Naive thymus-derived CD8-positive, alpha-beta T cell (primary cell): ENCODE measurements at places on chromosomes 12 and 14.

- DNase-seq = peak; percentile 63
Observed at GRCh38 chr12:67161322-67161918, 107.7 kb upstream of the CAND1 start.

- no peak for DNase-seq
Observed at GRCh38 chr12:55041345-55042055, 21.7 kb downstream of the NEUROD4 start.

- no peak for DNase-seq
Observed at GRCh38 chr12:47317175-47317915, 237.6 kb upstream of the AMIGO2 start.

DNA sequence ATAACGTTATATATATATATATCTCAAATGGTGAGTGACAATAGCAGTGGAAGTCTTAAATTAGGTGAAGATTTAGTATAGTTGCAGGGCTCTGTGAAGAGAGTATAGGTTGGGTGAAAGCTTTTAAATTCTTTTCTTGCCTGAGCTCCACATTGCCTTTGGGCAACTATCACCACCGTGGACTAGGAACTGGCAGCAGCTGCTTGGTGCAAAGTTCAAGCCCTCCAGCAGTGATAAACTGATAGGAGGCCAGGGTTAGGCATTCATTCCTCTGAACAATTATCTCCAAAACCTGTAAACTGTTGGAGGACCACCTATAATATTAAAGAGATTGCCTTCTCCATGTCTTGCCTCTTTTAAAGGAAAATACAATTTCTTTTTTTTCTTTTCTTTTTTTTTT, 91.2 kb upstream of the ATXN7L3B start:
- DNase-seq = no peak

DNA sequence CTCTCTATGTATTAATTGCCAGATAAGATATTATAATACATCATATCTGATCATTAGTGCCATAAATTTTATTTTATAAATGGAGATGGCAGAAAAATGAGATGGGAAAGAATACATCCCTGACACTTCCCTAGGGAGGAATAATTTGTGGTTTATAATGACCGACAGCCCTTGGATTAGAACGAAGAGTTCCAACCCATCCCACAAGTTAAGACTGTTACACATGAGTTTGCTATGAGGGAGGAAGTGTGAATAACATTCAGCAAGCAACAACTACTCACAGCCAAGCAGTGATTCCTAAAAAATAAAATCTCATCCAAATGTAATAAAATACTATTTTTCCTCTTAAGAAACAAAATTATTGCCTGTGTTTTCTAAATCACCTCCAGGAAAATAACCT, 299.0 kb downstream of the CCDC91 start:
- no peak for DNase-seq

- DNase-seq = no peak
Observed at GRCh38 chr14:74239848-74240793, 872 bp downstream of the VSX2 start.

- no peak for DNase-seq
Observed at GRCh38 chr12:116600959-116601918, 42.1 kb downstream of the MAP1LC3B2 start.

DNA sequence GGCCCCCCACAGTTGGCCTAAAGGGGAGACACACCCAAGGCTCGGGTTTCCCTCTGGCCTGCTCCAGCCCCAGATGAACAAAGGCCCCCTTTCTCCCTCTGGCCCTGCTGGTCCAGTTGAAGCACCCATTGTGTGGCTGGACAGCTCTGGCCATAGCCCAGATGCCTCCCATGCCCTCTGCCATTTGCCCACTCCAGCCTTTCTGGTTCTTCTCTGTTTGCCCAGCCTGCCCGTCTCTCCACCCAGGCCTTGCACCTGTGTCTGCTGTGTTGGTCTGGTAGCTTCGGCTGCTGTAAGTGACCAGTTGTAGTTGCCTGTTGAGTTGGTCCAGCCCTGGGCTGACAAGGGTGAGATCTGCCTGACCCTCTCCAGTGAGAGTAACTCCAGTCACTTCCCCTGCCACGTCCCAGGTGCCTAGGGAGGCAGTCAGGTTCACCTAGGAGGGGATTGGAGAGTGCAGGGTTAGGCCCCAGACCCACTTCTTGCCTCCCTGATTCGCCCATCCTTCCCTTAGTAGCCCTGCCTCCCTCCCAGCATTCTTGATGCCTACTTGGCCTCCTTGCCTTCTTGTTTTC, 3.0 kb downstream of the B4GALNT1 start:
- no peak for DNase-seq

- no peak for DNase-seq
Observed at GRCh38 chr12:87171356-87171755, 857.8 kb downstream of the C12orf50 start.

GRCh38 chr12:56359851-56360767, at the start of gene STAT2:
TSS of gene STAT2 (minus strand) at chr12:56360107. CDS start at chr12:56356571, 3,536 bp downstream.
- peak; percentile 95 for DNase-seq
